ENCODE measurements at places on chromosomes 6 and 20. TPM values are rescaled to one million over a fixed set of nuclear protein-coding genes. Genes with fewer than 3 reads are reported as not detected.

MYB gene
- total RNA-seq: 0.12 TPM

ENPP3 gene
- total RNA-seq: under 0.01 TPM

PPIL6 gene
- total RNA-seq: 5.0 TPM

FABP7 gene
- total RNA-seq: not detected

ASIP gene
- total RNA-seq: not detected

MLN gene
- not detected for total RNA-seq

ESR1 gene
- total RNA-seq: 8.2 TPM

LINC00237 gene
- total RNA-seq: not detected

HLA-DMB gene
- total RNA-seq: not detected

SLC12A5 gene
- total RNA-seq: under 0.01 TPM

C6orf132 gene
- 1.5 TPM for total RNA-seq

HRH3 gene
- total RNA-seq: not detected

DEFB127 gene
- total RNA-seq: not detected

STMN3 gene
- 43.9 TPM for total RNA-seq

APCDD1L gene
- total RNA-seq: 11.0 TPM

DYNLT2 gene
- 1.5 TPM for total RNA-seq

GRIK2 gene
- total RNA-seq: 0.25 TPM

PPP2R5D gene
- total RNA-seq: 40.4 TPM

CTCFL gene
- not detected for total RNA-seq

Measured in uterine smooth muscle cell (primary cell).